ENCODE measurements at places on chromosomes 4 and X. TPM values are rescaled to one million over a fixed set of nuclear protein-coding genes. Genes with fewer than 3 reads are reported as not detected.

Gene AMBN
- total RNA-seq, result not detected

Gene UTP14A
- total RNA-seq, result 22.8 TPM

Gene GPR173
- total RNA-seq, result not detected

GRCh38 chr4:88130544-88131305 is 27.7 kb downstream of the ABCG2 start:
- H3K4me1 ChIP-seq, result no peaks in the 10 kb centered on the region
- H3K4me3 ChIP-seq, result no peak overlapping the region
- no peak for DNase-seq
- H3K27me3 ChIP-seq, result peaks cover 4% of the 10 kb centered on the region
- no peak overlapping the region for H3K27ac ChIP-seq
- H3K36me3 ChIP-seq, result no peaks in the 10 kb centered on the region

DNA sequence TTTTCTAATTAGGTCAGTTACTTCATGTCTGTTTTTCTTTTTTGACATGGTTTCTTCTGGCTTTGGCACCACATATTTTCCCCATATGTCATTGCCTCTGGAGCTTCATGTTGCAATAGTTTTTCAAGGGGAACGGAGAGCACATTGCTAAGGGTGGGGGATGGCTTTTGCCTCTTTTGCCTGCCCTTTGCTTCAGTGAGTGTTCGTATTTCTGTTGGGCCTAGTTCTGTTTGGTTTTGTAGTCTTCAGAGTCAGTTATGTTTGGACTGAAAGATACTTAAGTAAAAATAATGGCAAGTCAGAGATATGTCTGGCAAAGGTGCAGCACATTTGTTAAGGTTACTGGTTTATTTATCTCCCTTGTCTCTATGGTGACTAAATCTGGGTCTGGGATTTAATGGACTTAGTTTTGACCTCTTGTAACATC is 29.1 kb downstream of the FHL1 start:
- H3K36me3 ChIP-seq, result no peaks in the 10 kb centered on the region
- no peak overlapping the region for H3K4me3 ChIP-seq
- no peaks in the 10 kb centered on the region for H3K27me3 ChIP-seq

GRCh38 chrX:153438532-153438931 is 7.3 kb downstream of the TREX2 start:
- DNase-seq, result no peak
- H3K27ac ChIP-seq, result no peak overlapping the region
- peaks cover 6% of the 10 kb centered on the region for H3K27me3 ChIP-seq

DNA sequence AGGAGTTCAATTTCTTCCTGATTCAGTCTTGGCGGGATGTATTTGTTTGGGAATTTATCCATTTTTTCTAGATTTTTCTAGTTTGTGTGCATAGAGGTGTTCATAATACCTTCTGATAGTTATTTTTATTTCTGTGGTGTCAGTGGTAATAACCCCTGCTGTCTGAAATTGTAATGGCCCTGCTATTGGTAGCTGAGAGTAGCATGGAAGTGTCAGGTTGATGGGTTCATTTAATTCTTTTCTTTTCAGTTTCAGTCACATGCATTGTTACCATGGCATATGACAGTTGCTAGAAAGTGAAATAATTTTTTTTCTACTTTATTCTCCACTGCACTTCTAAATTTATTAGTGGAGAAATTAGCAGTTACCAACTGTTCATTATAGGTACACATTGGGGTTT is 20.7 kb downstream of the AR start:
- DNase-seq, result no peak
- no peaks in the 10 kb centered on the region for H3K27me3 ChIP-seq
- H3K27ac ChIP-seq, result no peak overlapping the region
- H3K4me1 ChIP-seq, result no peaks in the 10 kb centered on the region
- no peaks in the 10 kb centered on the region for H3K36me3 ChIP-seq
- no peak overlapping the region for H3K4me3 ChIP-seq

- DNase-seq, result no peak
- H3K27me3 ChIP-seq, result peaks cover 18% of the 10 kb centered on the region
- no peak overlapping the region for H3K27ac ChIP-seq
- no peak overlapping the region for H3K4me3 ChIP-seq
Measured at GRCh38 chrX:103818842-103819619, 13.0 kb downstream of the RAB9B start.

DNA sequence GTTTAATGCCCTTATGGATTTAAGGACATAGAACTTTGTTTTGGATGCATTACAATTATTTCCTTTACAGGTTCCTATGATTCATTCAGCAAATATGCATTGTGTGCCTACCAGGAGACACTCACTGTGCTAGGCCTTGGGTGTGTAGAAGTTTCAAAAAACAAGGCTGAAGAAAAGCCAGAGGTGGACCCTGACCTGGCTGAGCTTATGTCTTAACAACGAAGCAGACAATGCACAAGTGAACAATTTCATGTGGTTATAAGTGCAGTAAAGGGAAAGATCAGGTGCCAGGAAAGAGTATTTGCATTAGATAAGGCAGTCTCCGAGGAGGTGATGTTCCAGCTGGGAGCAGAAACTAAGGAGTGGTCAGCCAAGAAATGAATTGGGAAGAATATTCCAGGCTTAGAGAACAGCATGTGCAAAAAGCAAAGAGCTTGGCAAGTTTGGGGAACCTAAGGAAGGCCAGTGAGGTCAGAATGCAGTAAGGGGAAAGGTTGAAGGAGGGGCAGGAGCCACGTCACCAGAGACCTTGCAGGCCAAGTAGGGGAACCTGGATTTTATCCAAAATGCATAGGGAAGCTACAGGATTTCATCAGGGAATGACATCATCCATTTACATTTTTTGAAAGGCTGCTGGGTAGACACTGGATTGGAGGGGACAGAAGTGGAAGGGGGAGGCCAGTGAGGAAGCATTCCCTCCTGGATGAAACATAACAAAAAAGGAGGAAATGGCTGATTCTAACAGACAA is 193.6 kb downstream of the SOWAHB start:
- peaks cover 32% of the 10 kb centered on the region for H3K27me3 ChIP-seq
- DNase-seq, result no peak
- no peaks in the 10 kb centered on the region for H3K4me1 ChIP-seq
- no peaks in the 10 kb centered on the region for H3K36me3 ChIP-seq
- H3K27ac ChIP-seq, result no peak overlapping the region
- H3K4me3 ChIP-seq, result no peak overlapping the region

DNA sequence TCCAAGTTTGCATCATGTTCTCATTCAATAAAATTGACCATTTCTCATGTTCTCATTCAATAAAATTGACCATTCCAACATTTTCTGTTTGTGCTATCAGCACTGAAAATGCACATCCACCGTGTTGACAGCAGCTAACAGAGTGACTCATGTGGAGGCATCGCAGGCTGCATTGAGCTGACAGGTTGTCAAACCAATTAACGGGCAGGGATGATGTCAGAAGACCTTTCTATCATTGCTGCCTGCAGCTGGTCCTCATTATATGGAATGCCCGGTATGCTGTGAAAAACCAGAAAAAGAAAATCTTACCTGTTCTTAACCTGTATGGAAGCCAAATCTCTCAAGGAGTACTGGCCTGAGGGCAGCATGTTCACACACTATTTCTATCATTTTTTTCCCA is 202.0 kb downstream of the SMIM20 start:
- no peak overlapping the region for H3K4me3 ChIP-seq
- H3K27ac ChIP-seq, result no peak overlapping the region
- peaks cover 5% of the 10 kb centered on the region for H3K27me3 ChIP-seq
- H3K36me3 ChIP-seq, result peaks cover 42% of the 10 kb centered on the region

DNA sequence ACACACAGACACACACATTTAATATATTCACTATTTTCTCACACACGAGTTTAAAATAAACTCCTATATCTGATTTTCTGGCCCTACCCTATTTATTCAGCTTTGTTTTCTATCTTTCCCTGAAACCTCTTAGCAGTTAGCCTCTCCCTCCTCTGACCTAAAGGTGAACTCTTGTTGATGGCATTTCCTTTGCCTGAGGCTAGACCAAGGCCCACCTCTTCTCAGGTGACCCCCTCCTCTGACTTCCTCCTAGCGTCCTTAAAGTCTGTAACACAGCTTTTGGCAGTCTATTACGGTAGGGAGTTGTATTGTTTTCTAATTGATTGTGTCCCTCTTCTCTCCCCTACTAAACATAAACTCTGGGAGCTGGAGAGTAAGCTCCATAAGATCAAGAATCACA is 1.7 kb upstream of the SRPX2 start:
- H3K27me3 ChIP-seq, result peaks cover 34% of the 10 kb centered on the region
- H3K4me3 ChIP-seq, result no peak overlapping the region
- H3K27ac ChIP-seq, result no peak overlapping the region
- no peak for DNase-seq
- H3K4me1 ChIP-seq, result no peaks in the 10 kb centered on the region
- H3K36me3 ChIP-seq, result no peaks in the 10 kb centered on the region

GRCh38 chr4:81783558-81783957 is 311.9 kb upstream of the RASGEF1B start:
- no peak overlapping the region for H3K27ac ChIP-seq
- H3K4me3 ChIP-seq, result no peak overlapping the region
- no peaks in the 10 kb centered on the region for H3K27me3 ChIP-seq
- no peaks in the 10 kb centered on the region for H3K36me3 ChIP-seq
- DNase-seq, result no peak
- H3K4me1 ChIP-seq, result peaks cover 14% of the 10 kb centered on the region

DNA sequence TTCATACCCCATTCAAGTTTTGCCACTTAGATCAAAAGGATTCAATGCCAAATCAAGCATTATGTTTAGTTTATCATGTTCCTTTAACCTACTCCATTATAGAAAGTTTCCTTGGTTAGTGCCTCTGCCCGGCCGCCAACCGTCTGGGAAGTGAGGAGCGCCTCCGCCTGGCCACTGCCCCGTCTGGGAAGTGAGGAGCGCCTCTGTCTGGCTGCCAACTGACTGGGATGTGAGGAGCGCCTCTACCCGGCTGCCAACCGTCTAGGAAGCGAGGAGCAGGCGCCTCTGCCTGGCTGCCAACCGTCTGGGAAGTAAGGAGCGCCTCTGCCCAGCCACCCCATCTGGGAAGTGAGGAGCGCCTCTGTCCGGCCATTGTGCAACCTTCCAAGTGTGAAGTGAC is 36.3 kb upstream of the PDGFRA start:
- no peak overlapping the region for H3K4me3 ChIP-seq
- no peaks in the 10 kb centered on the region for H3K36me3 ChIP-seq
- H3K27me3 ChIP-seq, result peaks cover 5% of the 10 kb centered on the region
- H3K4me1 ChIP-seq, result no peaks in the 10 kb centered on the region
- no peak overlapping the region for H3K27ac ChIP-seq

DNA sequence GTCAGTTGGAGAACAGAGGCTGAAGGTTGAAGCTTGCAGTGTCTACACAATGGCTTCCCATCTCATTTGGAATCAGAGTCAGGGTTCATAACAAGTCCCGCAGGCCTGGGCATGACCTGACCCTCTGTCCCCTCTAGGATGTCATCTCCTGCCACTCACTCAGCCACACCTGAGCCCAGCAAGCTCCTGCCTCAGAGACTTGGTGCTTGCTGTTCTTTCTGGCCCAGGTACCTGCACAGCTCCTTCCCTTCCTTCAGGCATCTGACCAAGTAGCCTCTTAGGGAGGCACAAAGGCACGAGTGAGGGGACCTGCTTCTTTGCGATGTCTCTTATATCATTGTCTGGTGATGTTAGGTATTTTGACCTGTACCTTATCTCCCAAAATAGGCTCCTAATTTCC is 9.0 kb downstream of the ZBTB49 start:
- no peak overlapping the region for H3K27ac ChIP-seq
- H3K4me3 ChIP-seq, result no peak overlapping the region
- no peaks in the 10 kb centered on the region for H3K27me3 ChIP-seq
- peak; percentile 26 for DNase-seq
- peaks cover 29% of the 10 kb centered on the region for H3K36me3 ChIP-seq

DNA sequence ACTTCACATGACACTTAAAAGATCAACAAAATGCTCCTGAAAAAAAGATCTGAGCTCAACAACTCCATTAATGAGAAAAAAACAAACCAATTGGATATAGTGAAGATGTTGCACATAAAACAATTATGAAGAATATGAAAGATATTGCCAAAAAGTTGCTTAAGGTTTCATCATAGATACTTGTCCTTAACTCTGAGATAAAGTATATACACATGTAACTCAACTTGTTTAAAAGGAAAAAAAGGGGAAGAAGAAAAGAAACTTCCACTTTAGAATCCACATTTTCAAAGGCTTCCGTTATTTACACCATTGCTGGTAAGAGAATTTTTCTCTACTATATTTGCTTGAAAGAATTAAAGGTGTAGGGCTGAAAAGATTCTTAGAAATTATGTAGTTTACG is 2.7 kb downstream of the AFAP1 start:
- H3K4me1 ChIP-seq, result peaks cover 7% of the 10 kb centered on the region
- H3K36me3 ChIP-seq, result peaks cover 2% of the 10 kb centered on the region
- H3K27ac ChIP-seq, result no peak overlapping the region
- no peak for DNase-seq
- peaks cover 21% of the 10 kb centered on the region for H3K27me3 ChIP-seq
- H3K4me3 ChIP-seq, result no peak overlapping the region

- no peak for DNase-seq
- H3K27ac ChIP-seq, result no peak overlapping the region
- no peaks in the 10 kb centered on the region for H3K4me1 ChIP-seq
Measured at GRCh38 chr4:23373261-23373660, 516.6 kb downstream of the PPARGC1A start.

- peaks cover 3% of the 10 kb centered on the region for H3K27me3 ChIP-seq
- no peaks in the 10 kb centered on the region for H3K36me3 ChIP-seq
- H3K4me3 ChIP-seq, result no peak overlapping the region
- no peak overlapping the region for H3K27ac ChIP-seq
Measured at GRCh38 chr4:118154649-118155048, 120.4 kb downstream of the NDST3 start.

GRCh38 chrX:9037296-9037695 is 3.4 kb upstream of the FAM9B start:
- DNase-seq, result no peak
- peaks cover 1% of the 10 kb centered on the region for H3K36me3 ChIP-seq
- no peak overlapping the region for H3K4me3 ChIP-seq
- no peak overlapping the region for H3K27ac ChIP-seq

DNA sequence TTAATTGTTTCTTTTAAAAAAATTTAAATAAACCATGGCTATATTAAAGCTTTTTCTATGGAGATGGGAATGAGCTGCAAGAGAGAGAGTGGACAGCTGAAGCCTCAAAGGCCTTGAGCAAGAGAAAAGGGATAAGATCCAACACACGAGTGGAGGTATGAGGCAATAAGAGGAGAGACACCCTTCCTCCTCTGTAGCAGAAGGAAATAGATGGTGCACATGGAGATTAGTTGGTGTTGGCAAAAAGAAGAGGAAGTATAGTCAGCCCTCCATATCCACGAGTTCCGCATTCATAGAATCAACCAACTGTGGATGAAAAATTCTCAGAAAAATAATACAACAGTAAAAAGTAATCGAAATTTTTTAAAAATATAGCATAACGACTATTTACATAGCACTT is 3.2 kb downstream of the CXorf38 start:
- H3K4me1 ChIP-seq, result peaks cover 16% of the 10 kb centered on the region
- peaks cover 26% of the 10 kb centered on the region for H3K36me3 ChIP-seq
- no peaks in the 10 kb centered on the region for H3K27me3 ChIP-seq
- H3K27ac ChIP-seq, result peak overlapping the region; percentile 99
- DNase-seq, result no peak
- H3K4me3 ChIP-seq, result peak overlapping the region; percentile 90

DNA sequence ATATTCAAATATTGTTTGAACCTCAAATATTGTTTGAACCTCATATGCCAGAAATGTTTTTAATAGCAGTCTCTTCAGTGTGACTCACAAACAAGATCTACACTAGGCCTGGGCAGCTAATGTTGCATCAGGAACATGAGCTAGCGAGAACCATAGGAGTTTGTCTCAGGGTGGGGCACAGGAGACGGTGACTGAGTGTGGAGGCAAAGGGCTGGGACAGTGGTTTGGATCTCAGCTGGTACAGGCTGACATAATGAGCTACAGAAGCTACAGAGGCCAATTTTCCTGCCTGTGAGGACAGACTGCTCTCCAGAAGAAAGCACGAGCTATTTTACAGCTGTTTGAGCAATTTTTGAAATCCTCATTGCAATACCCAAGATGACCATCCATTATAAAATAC is 224.7 kb downstream of the CENPC start:
- no peaks in the 10 kb centered on the region for H3K27me3 ChIP-seq
- no peak for DNase-seq
- no peak overlapping the region for H3K4me3 ChIP-seq
- H3K4me1 ChIP-seq, result no peaks in the 10 kb centered on the region
- H3K27ac ChIP-seq, result no peak overlapping the region
